ENCODE measurements at places on chromosomes 12 and 14.

DNA sequence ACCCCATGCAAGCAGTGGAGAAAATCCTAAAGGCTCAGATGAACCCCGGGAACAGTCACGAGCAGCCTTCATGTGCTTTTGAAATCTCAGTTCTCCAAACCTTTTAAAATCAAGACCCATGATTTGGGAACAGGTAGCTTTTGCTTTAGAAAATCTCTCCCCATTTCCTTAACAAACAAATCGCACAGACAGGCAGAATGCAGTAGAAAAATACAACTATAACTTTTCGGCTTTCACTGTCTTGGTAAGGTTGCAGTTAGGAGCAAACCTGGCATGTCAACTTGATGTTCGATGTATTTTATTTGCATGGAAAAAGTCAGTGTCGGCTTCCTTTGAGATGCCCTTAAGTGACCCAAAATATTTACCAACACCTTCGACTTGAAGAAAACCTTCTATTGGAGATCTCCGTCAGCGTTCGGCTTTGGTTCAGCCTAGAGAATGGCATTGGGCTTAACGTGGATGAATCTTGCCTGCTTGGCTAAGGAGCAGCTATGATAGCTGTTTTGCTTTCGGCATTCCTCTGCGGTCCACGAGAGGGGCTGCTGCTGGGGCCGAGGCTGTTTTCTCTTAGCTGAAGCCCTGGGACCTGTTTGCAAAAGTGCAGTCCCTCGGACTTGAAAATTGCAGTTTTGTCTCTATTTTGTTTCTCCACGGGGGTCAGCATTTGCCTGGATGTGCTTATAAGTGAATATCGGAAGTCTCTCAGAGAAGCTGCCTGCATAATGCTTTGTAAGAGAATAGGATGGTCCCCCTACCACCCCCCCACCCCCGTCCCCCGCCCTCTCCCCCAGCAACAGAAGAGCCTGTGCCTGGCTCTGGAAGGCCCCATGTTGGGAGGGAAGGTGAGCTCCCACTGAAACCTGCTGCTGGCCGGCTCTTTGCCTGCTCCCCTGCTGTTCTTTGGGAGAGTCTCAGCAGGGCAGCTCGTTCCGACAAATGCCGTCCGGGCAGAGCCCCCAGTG lies 122.8 kb downstream of the AACS start:
- DNase-seq, result no peak

DNA sequence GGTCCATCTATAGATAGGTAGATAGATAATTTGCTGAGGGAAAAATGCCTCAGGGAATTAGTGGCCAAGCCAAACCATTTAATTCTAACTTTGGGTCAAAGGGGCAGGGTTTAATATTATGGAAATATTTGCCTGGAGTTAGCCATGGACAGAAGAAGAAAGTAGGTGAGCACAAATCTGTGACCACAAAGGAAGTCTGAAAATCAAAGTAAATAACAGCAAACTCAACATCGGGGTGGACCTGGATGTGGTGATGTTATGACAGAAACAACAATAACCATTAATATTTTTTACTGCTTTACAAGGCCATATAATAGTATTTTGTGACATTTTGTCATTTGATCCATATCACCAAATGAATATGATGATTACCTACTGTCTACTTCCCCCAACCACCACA lies 578.0 kb upstream of the MGAT4C start:
- DNase-seq, result no peak

- DNase-seq, result no peak
Measured at GRCh38 chr12:49038291-49038955, 19.8 kb upstream of the PRKAG1 start.

GRCh38 chr12:111773801-111774551 lies 7.2 kb downstream of the ALDH2 start:
- DNase-seq, result peak; percentile 97

- no peak for DNase-seq
Measured at GRCh38 chr12:59928416-59928815, 332.6 kb downstream of the SLC16A7 start.
